Psoas muscle (tissue), 8 donors: ENCODE measurements at places on chromosomes 11 and 22. TPM values are rescaled to one million over a fixed set of nuclear protein-coding genes. Genes with fewer than 3 reads are reported as not detected.

DNA sequence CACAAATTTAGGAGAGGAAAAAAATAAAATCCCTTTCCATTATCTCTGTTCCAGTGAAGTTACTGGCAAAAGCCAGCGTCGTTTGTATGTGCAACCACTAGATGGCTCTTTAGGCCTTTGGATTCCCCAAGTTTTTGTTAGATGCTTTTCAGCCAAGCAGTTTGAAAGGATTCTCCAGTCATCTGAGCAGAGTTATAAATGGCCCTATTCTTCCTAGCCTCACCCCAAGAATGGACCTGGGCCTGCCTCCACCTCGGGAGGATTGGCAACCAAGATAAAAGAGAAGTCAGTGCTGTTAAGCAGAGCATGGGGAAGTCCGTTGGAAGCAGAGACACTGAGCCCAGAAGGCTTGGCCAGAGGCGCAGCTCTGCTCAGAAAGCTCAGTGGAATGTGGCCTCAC, 15.4 kb downstream of the FAM181B start:
- no peaks in the 10 kb centered on the region for H3K36me3 ChIP-seq
- H3K4me3 ChIP-seq: no peak overlapping the region
- H3K27me3 ChIP-seq: no peaks in the 10 kb centered on the region
- no peak overlapping the region for H3K27ac ChIP-seq

DNA sequence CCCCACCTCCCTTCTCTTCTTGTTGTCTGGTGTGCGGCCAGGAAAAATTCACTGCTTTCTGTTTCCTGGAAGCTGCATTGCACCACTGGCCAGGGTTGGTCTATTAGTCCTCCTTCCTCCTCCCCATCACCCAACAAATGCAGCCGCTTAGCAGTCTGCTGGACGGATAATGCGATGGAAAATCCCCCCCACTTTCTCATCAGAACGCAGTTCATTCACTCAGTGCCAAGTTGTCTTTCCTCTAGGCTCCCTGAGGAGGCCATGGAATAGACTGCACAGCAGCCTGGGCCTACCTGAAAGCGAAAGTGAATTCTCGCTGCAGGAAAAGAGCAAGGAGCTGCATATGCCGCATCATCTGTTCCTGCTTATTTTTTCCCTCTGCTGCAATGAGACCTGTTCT, 513.6 kb downstream of the METTL15 start:
- no peaks in the 10 kb centered on the region for H3K36me3 ChIP-seq
- no peaks in the 10 kb centered on the region for H3K4me1 ChIP-seq
- DNase-seq: no peak

- H3K27ac ChIP-seq: no peak overlapping the region
- no peaks in the 10 kb centered on the region for H3K36me3 ChIP-seq
- H3K4me3 ChIP-seq: no peak overlapping the region
- DNase-seq: peak; percentile 60
These were observed 57.6 kb downstream of the NRXN2 start for GRCh38 chr11:64665411-64665821.

The SCGB1A1 gene
- total RNA-seq: not detected

DNA sequence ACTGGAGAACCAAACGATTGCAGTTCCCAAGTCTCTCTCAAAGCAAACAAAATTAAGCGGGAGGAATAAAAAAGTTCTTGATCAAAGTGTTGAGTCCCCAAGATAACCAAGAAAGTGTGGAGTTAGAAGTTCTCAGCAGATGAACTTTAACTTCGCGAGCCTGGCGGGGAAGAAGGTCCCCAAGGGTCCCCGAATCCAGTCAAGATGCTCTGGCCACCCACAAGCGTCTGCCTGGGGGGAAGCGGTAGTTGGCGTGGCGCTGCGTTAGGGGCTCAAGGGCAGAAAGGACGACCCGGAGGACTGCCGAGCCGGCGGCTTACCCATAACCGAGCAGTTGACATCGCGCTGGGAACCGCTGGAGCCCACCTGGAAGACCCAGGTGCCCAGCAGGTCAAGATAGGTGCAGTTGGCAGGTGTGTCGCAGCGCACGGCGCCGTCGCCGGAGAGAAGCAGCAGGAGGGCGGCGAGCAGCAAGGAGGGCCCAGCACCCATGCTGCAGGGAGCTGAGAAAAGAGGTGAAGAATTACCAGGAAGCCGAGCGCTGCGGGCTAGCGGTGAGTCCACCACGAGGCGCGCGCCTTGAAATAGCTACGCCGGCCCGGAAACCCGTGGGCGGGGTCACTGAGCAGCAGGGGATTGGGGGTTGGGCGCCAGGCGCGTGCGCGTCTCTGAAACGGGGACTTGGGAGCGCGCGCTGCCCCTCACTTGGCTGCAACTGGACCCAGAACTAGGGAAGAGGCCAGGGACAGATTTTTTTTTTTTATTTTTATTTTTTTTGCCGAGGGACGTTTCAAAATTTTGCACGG, at the start of gene CTSC:
TSS of gene CTSC (minus strand) at position 556 of the 806 bp plus-strand sequence. CDS start at position 492, 64 bp downstream.
- no peaks in the 10 kb centered on the region for H3K27me3 ChIP-seq
- DNase-seq: peak; percentile 96
- peak within 1 kb of the TSS; percentile 86 for H3K4me3 ChIP-seq
- peak within 1 kb of the TSS; percentile 90 for H3K27ac ChIP-seq
- peaks cover 9% of the 10 kb centered on the region for H3K4me1 ChIP-seq

- no peaks in the 10 kb centered on the region for H3K36me3 ChIP-seq
- no peak for DNase-seq
- H3K4me1 ChIP-seq: peaks cover 10% of the 10 kb centered on the region
These were observed 2.8 kb downstream of the GALNT18 start for GRCh38 chr11:11618973-11619435.

The RAG1 gene
- total RNA-seq: 0.24 TPM

DNA sequence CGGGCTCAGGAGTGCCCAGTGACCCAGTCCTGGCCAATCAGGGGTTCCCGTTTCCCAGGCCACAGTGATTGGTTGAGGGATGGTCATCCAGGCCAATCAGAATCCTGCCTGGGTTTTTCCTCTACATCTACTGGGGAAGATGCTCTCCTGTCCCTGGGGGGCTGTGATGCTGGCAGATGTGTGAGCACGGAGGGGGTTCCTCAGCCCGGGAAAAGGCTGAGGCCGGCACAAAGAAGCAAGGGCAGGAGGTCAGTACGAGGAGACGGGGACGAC, 171.2 kb downstream of the CTTN start:
- H3K27me3 ChIP-seq: no peaks in the 10 kb centered on the region
- no peaks in the 10 kb centered on the region for H3K4me1 ChIP-seq
- peak; percentile 28 for DNase-seq
- H3K36me3 ChIP-seq: no peaks in the 10 kb centered on the region
- no peak overlapping the region for H3K27ac ChIP-seq
- no peak overlapping the region for H3K4me3 ChIP-seq

The KRTAP5-9 gene
- not detected for total RNA-seq

DNA sequence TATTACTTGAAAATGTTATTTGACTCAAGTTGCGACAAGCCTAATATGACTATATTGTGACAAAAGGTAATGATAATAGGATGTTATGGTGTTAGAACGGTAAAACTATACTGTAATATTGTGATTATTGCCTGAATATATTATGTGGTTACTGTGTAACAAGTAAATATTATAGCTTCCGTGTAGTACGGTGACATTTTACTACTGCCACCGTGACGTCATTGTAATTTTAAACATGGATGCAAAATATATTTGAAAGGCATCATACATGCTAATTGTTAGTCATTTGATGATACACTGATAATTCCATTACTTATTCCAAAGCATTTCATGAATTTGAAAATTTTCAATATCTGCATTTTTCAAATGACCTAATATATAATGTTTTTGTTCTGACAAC, 2.5 kb downstream of the ELP4 start:
- H3K36me3 ChIP-seq: no peaks in the 10 kb centered on the region
- no peak for DNase-seq
- no peak overlapping the region for H3K4me3 ChIP-seq
- peaks cover 27% of the 10 kb centered on the region for H3K4me1 ChIP-seq
- H3K27ac ChIP-seq: no peak overlapping the region
- H3K27me3 ChIP-seq: no peaks in the 10 kb centered on the region

- peaks cover 11% of the 10 kb centered on the region for H3K4me1 ChIP-seq
- peak; percentile 64 for DNase-seq
- H3K27ac ChIP-seq: peak overlapping the region; percentile 50
- peak overlapping the region; percentile 44 for H3K4me3 ChIP-seq
- no peaks in the 10 kb centered on the region for H3K27me3 ChIP-seq
These were observed 54.2 kb downstream of the GRAMD4 start for GRCh38 chr22:46674367-46674781.

- no peak for DNase-seq
- no peak overlapping the region for H3K4me3 ChIP-seq
- no peaks in the 10 kb centered on the region for H3K27me3 ChIP-seq
- H3K36me3 ChIP-seq: no peaks in the 10 kb centered on the region
- H3K4me1 ChIP-seq: peaks cover 8% of the 10 kb centered on the region
These were observed 102.1 kb downstream of the MN1 start for GRCh38 chr22:27699383-27700019.

The ARHGAP1 gene
- total RNA-seq: 24.9 TPM

DNA sequence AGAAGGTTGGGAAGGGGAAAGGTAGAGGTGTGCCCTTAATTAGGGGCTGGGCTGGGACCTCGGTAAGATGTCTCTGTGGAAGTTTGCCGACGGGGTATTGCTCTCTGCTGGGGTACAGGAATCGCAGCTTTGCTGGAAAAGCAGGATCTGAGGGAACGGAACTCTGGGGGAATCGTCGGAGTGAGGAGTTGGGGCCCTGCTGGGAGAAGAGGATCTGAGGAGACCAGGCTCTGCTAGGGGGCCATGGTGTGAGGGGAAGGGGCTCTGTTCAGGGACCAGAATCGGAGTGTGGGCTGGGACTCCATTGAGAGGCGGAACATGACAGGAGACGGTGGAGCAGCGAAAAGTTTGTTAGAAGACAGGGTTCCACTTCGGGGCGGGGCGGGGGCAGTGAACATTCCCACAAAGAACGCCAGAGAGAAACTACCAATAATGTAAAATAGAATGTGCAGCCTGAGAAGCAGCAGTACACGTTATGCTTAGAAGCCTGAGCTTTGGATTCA, 456 bp downstream of the AAMDC start:
- H3K27me3 ChIP-seq: no peaks in the 10 kb centered on the region
- H3K36me3 ChIP-seq: no peaks in the 10 kb centered on the region
- peaks cover 32% of the 10 kb centered on the region for H3K4me1 ChIP-seq
- peak overlapping the region; percentile 97 for H3K4me3 ChIP-seq
- peak overlapping the region; percentile 96 for H3K27ac ChIP-seq

DNA sequence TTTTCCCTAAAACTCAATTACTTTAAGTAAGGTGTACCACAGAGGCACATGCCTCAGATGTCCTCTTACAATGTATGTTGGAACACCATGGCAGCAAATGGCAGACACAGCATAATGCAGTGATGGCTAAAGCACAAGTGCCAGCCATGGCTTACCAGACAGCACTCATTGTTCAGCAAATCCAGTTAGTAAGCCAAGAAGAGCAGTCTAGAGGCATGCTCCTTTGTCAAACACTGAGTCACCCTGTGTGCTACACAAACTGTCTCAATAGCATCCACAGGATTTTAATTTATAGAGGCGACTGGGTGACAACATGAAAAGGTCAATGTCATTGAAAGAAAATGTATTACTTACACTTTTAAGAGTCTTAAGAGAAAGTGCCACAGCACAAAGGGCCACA, 140.6 kb downstream of the KCNA4 start:
- H3K4me3 ChIP-seq: no peak overlapping the region
- H3K4me1 ChIP-seq: no peaks in the 10 kb centered on the region
- no peaks in the 10 kb centered on the region for H3K36me3 ChIP-seq
- no peak for DNase-seq

GRCh38 chr11:129643031-129643721, 172.5 kb upstream of the TMEM45B start:
- no peak overlapping the region for H3K27ac ChIP-seq
- no peak overlapping the region for H3K4me3 ChIP-seq
- H3K4me1 ChIP-seq: no peaks in the 10 kb centered on the region
- no peak for DNase-seq

The IGSF9B gene
- total RNA-seq: 1.2 TPM

The BIK gene
- total RNA-seq: not detected

DNA sequence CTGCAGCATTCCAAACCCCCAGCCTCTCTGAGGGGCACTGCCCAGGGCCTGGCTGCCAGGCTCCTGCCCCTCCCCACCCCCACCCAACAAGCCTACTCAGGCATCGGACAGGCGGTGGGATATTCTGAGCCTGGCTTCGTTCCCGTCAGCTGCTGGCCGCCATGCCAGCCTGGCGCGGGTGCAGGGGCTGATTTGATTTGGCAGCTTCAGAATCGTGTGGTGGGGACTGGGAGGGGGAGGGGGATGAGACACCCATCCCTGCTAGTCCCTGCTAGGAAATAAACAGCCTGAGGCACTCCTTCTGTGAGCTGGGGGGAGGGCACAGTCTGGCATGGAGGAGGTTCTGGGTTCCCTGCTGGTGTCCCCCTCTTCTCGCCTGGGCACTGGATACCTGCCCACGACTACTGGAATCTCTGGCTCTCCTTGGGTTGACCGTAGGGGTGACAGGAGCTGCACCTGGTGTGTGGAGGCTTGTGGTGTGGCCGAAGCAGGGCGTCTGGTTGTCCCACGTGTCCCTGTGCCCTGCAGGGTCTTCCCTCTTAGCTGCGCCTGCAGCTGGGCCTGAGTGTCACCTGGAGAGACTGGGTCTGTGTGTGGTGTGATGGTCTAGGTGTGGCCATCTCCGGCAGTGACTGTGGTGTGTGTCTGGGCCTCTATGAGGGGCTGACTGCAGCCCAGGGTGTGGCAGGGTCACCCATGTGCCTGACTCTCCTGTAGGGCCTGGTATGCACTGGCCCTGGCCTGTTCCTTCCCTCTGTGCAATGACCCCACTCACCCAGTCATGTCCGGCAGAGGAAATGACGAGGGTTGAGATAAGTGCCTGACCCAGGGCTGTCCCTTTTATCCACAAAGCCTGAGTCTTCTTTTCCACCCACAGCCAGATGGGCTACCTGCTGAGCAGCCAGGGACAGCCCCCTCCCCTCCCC, 42.2 kb downstream of the PDE2A start:
- no peak overlapping the region for H3K4me3 ChIP-seq
- no peaks in the 10 kb centered on the region for H3K27me3 ChIP-seq
- H3K36me3 ChIP-seq: no peaks in the 10 kb centered on the region
- peak overlapping the region; percentile 77 for H3K27ac ChIP-seq

GRCh38 chr11:55497068-55497467, 57.2 kb upstream of the OR4C15 start:
- H3K36me3 ChIP-seq: no peaks in the 10 kb centered on the region
- peak; percentile 30 for DNase-seq
- H3K27ac ChIP-seq: no peak overlapping the region
- no peaks in the 10 kb centered on the region for H3K4me1 ChIP-seq
- no peaks in the 10 kb centered on the region for H3K27me3 ChIP-seq

The CASP5 gene
- not detected for total RNA-seq

DNA sequence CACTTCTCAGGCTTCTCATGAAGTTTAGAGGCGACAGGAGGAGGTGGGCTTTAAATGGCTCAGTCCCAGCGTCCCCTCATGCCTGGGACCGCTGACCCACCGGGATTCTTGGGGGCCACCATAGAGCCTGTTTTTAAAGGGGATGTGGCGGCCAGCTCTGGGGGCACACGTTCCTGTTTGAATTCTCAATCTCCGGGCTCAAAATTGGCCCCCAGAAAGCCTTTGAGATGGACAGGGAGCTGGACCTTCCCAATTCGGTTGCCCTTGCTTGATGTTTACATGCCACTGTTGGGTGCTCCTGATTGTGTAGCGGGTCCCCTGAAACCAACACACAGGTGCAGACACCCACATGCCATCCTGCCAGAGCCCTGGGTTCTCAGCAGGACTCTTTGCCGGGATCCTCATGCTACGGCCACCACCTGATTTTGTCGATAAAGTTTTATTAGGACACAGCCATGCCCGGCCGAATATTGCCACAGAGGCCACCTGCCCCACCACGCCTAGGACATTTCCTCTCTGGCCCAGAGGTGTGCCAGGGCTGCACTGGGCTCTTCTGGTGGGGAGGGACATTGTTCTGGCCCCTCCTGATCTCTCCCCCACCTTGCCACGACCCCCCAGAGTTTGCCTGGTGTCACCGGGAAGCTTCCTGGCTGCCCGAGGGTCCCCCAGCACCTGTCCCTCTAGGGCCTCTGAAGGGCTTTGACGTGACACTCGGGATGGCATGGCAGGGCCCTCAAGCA, 71.6 kb downstream of the KCNQ1 start:
- no peak overlapping the region for H3K27ac ChIP-seq
- H3K36me3 ChIP-seq: no peaks in the 10 kb centered on the region
- no peak for DNase-seq
- no peaks in the 10 kb centered on the region for H3K4me1 ChIP-seq
- H3K4me3 ChIP-seq: no peak overlapping the region

The RASSF10 gene
- 0.26 TPM for total RNA-seq
